NCI-H1694 treated with DMSO at 0.1 percent for 48 hours (cell line): ENCODE measurements at places on chromosomes 1 and 21.

- DNase-seq = no peak
These were observed 32.3 kb downstream of the LAMB3 start for GRCh38 chr1:209619696-209620486.

DNA sequence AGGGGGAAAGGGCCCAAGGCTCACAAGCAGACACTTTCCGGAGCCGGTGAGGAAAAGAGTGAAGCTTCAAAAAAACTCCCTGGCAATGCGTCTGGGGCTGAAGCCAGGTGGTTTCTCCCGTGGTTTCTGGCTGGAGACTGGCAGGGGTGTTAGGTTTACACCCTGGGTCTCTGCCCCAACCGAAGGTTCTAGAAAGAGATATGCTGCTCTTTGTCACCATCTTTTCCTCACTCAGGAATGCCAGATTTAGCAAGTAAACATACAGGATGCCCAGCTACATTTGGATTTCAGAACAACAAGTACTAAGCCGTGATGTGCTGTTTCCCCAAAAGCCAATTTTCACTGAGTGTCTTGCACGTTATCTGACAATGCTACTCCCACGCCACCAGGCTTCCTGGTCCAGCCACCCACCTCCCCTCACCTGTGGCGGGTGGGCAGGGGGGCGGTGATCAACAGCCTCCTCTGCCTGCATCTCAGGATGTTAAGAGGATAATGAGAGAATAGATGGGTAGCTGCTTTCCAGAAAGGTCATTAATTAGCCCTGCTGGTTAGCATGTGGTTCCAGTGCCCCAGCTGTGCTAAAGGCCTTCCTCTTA is 69.6 kb upstream of the OLIG2 start:
- DNase-seq = peak; percentile 62

GRCh38 chr1:37634244-37634991 is at the start of gene RSPO1:
Gene RSPO1 (minus strand): TSS chr1:37634892. CDS start chr1:37629661, 5,231 bp downstream.
- DNase-seq = no peak

- DNase-seq = no peak
These were observed 14.9 kb downstream of the MAP7D1 start for GRCh38 chr1:36170643-36171412.

- DNase-seq = no peak
These were observed 8.7 kb downstream of the NFASC start for GRCh38 chr1:204879351-204879750.

GRCh38 chr1:84410328-84411095 is 12.2 kb downstream of the DNASE2B start:
- no peak for DNase-seq

DNA sequence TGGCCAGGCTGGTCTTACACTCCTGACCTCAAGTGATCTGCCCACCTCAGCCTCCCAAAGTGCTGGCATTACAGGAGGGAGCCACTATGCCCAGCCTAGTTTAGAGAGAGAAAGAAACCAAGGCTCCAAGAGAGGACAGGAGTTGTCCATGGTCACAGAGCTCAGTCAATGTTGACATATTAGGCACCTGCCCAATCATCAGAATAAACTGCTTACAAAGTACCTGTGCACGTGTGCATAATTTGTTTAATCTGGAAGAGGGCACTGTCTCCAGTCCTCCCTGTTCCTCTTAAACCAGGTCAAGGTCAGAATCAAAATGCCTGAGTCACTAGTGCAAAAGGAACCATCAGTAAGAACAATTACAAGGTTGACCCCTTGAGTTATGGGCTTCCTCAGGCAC is 20.3 kb upstream of the MPZL1 start:
- no peak for DNase-seq

DNA sequence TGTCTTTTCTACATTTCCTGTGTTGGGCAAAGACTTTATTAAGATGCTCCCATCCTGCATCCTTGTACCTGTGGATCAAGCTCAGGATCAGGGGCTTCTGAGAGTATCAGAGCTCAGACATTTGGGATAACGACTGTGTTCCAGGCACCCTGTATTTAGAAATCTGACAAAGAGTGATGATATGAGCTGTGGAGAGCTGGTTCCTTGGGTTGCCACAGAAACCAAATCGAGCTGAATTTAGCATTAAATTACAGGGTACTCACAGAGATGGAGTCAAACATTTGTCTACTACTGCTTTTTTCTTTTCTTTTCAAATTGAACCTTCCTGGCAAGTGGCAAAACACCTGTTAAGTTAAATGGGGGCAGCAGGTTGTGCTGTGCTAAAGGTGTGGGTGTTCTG is 110.6 kb downstream of the XCL2 start:
- DNase-seq = no peak

- peak; percentile 8 for DNase-seq
These were observed 266.2 kb downstream of the FOXD2 start for GRCh38 chr1:47703981-47704596.

DNA sequence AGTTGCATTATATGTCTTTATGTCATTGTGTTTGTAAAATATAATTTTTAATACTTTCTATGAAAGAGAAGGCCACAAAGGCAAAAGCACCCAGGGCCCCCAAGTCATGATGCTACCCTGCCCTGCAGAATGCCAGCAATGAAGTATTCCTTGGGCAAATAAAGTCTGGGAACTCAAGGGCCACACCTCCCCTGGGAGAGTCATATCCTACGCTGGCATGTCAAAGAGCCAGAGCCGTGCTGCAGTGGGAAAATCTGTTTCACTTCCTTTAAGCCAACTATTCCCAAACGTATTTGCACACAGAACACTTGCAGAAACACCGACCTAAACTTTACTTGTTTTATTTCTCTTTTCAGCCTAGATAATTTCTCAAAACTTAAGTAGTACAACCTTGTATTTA is 98.4 kb upstream of the KAZN start:
- DNase-seq = no peak

DNA sequence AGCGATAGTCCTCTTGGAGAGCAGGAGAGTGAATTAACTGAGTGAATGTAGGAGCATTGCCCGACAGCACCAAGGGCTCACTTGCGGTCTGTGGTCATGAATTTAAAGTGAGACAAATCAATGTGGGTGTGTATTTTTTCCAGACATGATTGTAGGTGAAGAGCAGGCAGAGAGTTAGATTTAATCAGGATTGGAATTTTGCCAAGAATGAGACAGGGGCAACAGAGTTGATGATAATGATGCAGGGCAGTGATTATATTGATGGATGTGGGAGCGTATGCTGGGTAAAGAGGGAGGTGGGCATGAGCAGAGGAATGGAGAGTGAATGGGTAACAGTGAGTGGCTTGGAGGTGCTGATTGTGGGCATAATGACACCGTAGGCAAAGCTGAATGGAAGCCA is 20.0 kb upstream of the SYT6 start:
- no peak for DNase-seq

DNA sequence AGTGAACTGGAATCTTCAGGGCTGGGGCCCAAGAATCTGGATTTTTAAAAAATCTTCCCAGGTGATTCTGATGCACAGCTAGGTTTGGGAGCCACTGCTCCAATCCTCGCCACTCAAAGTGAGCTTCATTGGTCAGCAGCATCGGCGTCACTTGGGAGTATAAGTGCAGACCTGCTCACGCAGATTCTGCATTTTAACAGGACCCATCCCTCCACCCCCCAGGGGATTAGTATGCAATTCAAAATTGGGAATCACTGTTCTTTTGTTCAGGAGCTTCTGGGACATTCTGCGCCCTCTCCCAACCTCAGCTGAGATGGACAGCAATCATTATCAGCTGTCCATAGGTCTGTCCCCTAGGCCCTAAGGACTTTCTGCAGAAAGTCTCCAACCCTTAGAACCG is 53.5 kb downstream of the LGR6 start:
- no peak for DNase-seq

GRCh38 chr1:200738327-200738948 is at the start of gene CAMSAP2:
Gene CAMSAP2 (plus strand): TSS chr1:200738893. CDS start chr1:200739828, 935 bp downstream.
- peak; percentile 93 for DNase-seq

DNA sequence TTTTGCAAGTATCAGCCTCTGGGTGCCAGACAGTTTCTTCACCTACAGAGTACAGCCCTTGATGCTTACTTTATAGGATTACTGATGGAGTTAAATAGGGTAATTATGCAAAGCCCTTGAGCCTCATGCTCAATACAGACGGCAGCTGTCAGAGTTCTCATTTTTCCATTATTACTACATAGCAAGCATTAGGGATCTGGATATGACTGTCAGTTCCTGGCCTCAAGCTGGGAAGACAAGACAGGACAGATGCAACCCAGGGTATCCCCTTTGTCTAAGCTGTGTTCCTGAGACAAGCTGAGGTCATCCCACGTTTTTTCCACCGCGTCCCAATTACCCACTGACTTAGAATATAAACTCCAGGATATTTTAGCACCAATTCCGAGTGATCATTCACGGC is 94.4 kb downstream of the SLC35F3 start:
- peak; percentile 7 for DNase-seq

GRCh38 chr1:67338642-67339041 is 31.0 kb downstream of the IL12RB2 start:
- DNase-seq = no peak

DNA sequence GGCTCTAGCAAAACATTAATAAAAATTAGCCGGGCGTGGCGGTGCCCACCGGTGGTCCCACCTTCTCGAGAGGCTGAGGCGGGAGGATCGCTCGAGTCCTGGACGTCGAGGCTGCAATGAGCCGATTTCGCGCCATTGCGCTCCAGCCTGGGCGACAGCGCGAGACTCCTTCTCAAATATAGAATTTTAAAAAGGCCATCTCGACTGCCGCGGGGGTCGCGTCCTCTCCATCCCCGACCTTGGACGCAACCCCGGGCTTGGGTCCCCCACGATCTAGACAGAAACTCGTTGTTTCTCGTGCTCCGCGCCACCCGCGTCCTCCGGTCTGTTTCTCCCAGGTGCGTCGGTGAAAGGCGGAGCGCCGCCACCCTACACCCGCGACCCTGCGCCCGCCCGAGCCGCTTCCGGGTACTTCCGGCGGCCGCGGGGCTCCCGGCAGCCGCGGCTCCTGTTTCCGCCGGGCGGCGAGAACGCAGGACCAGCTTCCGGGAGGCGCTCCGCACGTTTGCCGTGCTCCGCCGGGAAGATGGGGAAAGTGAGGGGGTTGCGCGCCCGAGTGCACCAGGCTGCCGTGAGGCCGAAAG is at the start of gene SLX9:
Gene SLX9 (plus strand): TSS at position 498 of the 584 bp plus-strand sequence. CDS start 29 bp downstream, at position 527.
- peak; percentile 61 for DNase-seq

DNA sequence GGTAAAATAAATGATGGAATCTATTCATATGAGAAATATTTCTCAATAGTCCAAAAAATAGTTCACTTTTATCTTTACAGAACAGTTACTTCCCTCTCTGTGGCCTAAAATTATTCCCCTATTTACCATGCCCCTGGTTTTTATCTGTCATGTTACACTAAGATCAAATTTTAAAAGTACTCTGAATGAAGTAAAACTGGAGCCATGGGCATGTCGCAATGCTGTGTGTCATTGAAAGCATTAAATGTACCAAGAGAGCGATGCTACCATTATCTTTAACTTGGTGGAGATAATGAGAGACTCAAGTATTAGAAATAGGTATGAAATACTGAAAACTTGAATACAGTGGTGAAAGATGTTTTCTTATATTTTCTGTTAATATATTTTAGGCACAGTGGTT is 146.2 kb downstream of the KCNT2 start:
- DNase-seq = no peak

DNA sequence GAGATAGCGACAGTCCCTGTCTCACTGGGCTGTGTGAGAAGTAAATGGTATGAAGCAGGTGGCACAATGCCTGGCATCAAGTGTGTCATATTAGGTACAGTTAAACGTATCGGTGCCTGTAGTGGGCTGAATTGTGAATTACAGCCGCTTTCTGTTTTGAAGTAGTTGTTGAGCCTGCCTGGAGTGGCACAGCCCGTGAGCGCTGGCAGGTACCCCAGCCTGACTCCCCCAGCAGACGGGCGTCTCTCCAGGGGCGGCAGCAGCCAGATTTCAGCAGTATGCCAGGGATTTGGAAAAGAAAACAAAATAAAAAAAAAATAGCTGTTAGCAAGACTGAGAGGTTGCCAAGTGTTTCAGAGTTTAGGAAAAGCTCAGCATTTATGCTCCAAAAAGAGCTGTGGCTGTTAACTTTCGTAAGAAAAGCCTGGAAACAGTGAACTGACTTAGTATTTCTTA is 26.6 kb upstream of the GPR153 start:
- DNase-seq = peak; percentile 60

- no peak for DNase-seq
These were observed 74.0 kb upstream of the SAMSN1 start for GRCh38 chr21:14620152-14620551.

GRCh38 chr21:24110846-24111245 is 1496.4 kb downstream of the MRPL39 start:
- no peak for DNase-seq

- no peak for DNase-seq
These were observed 41.5 kb downstream of the USP25 start for GRCh38 chr21:15771311-15771710.

DNA sequence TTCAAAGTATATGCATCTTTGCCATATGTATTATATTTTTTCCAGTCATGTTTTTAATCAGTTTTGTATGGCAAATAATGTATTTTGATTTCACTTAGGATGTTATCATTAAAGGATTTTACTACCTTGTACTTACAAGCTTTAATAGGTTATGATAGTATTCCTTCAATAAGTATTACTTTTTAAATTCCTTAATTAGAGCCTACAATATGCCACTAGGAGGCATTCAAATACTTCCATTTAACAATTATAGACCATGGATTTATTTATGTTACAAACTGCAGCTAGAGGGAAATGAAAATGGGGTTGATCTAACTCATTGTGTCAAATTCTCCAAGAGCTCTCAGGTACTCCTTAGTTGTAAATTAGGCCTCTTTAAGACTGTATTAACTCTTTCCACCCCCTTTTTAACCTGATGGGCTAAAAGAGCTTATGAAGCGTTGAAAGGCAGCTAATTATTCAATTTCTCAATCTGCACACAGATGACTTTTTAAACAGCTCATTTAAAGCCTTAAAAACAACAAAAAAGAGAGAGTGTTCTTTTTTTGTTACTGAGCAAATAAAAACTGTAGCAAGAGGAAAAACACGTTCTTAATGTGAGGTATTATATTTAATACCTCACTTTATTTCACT is 156.2 kb downstream of the DENND1B start:
- DNase-seq = peak; percentile 77
